Neural cell (in vitro differentiated cells): ENCODE measurements at places on chromosomes 12 and 14. TPM values are rescaled to one million over a fixed set of nuclear protein-coding genes. Genes with fewer than 3 reads are reported as not detected.

Gene DYRK2
- polyA plus RNA-seq, result 47.9 and 50.6 TPM in 2 replicates

Gene ETFRF1
- polyA plus RNA-seq, result 81.8 and 85.0 TPM in 2 replicates

Gene KRT74
- polyA plus RNA-seq, result not detected in 2 replicates

Gene ADSS1
- 3.4 and 4.3 TPM in 2 replicates for polyA plus RNA-seq

Gene ITGA5
- polyA plus RNA-seq, result not detected in 2 replicates

Gene CDCA3
- polyA plus RNA-seq, result 4.1 and 7.3 TPM in 2 replicates

Gene AQP5
- not detected in 2 replicates for polyA plus RNA-seq

Gene CYP27B1
- 0.86 and 1.4 TPM in 2 replicates for polyA plus RNA-seq

Gene ACOT2
- polyA plus RNA-seq, result 0.66 and 1.7 TPM in 2 replicates

Gene SLC39A2
- polyA plus RNA-seq, result not detected in 2 replicates

Gene PPM1A
- polyA plus RNA-seq, result 49.6 and 52.1 TPM in 2 replicates

Gene ENO2
- polyA plus RNA-seq, result 193 and 228 TPM in 2 replicates

Gene CRACR2A
- polyA plus RNA-seq, result 0.58 and 2.1 TPM in 2 replicates

Gene POTEM
- not detected in 2 replicates for polyA plus RNA-seq

Gene PRH2
- polyA plus RNA-seq, result not detected in 2 replicates

Gene SARNP
- 245 and 332 TPM in 2 replicates for polyA plus RNA-seq

Gene OR4K13
- polyA plus RNA-seq, result not detected in 2 replicates

Gene SLC6A13
- polyA plus RNA-seq, result 1.4 and 1.6 TPM in 2 replicates

Gene TCL1B
- not detected in 2 replicates for polyA plus RNA-seq

Gene TAS2R20
- 1.9 and 3.3 TPM in 2 replicates for polyA plus RNA-seq

Gene CLEC2D
- 2.6 and 3.7 TPM in 2 replicates for polyA plus RNA-seq

Gene RIMKLB
- polyA plus RNA-seq, result 376 and 393 TPM in 2 replicates

Gene POTEG
- polyA plus RNA-seq, result not detected in 2 replicates

Gene RNASE7
- polyA plus RNA-seq, result not detected in 2 replicates

Gene GRIP1
- polyA plus RNA-seq, result 41.1 and 54.9 TPM in 2 replicates

Gene MTHFD1
- polyA plus RNA-seq, result 5.4 and 7.1 TPM in 2 replicates

Gene ASCL1
- 3.4 and 5.0 TPM in 2 replicates for polyA plus RNA-seq

Gene OAS3
- polyA plus RNA-seq, result not detected in 2 replicates

Gene ADAMTS20
- polyA plus RNA-seq, result 0.14 and 0.72 TPM in 2 replicates

Gene NANOG
- polyA plus RNA-seq, result not detected in 2 replicates

Gene EPYC
- polyA plus RNA-seq, result not detected in 2 replicates

Gene TESPA1
- not detected in 2 replicates for polyA plus RNA-seq

Gene ADAM21
- polyA plus RNA-seq, result 0.34 and 0.58 TPM in 2 replicates

Gene PTCSC3
- not detected in 2 replicates for polyA plus RNA-seq

Gene BEGAIN
- polyA plus RNA-seq, result 10.9 and 28.2 TPM in 2 replicates

Gene TGM1
- polyA plus RNA-seq, result 3.6 and 7.5 TPM in 2 replicates
